ENCODE measurements at places on chromosomes 13 and 19.

DNA sequence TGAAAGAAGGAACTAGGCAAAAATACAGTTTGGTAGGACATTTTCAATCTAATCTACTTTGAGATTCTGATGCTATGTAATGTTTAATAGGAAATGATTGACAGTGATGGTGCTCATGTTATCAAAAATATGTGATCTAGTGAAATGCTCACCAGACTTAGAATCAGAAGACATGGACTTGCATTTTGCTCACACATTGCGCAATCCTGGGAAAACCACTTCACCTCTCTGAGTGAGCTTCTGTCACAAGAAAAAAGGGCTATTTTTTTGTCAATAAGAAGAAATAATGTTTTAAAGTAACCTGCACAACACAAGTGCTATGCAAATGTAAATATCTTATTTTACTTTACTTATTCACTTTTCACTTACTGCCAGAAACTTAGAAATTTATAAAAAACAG is 380.9 kb upstream of the HTR2A start:
- no peak for DNase-seq

DNA sequence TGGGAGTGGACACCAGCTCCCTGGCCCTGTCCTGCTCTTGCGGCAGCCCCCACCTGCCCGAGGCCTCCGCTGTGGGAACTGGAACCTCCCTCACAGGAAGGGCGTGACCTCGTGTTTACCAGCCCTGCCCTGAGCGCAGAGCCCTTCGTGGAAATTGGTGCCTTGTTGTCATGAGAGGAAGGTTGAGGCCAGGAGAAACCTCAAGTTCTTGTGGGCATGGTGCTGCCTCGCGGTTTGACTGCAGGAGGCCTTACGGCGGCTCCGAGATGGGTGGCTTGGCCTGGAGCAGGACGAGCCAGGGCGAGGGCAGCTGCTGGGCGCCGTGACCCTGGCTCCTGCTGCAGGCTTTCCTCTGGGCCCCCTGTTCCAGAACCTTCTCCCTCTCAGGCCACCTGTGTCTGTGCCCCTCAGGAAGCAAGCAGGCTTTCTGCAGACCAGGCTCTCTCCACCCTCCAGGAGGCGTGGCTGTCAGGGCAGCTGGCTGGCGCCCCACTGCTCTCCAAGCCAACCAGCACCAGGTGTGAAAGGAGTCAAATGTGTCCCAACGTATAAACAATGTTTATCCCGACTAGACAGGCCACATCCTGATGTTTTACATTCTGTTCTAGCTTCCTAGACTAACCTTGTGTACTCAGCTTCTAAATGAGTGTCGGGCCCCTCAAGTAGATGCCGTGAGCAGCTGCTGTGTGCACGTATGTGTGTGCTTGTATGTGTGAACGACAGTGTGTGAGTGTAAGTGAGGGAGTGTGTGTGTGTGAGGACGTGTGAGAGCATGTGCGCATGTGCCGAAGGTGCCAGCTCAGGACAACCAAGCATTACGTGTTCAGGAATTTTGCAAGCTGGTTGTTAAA is 10.4 kb upstream of the RASA3 start:
- DNase-seq = peak; percentile 88

DNA sequence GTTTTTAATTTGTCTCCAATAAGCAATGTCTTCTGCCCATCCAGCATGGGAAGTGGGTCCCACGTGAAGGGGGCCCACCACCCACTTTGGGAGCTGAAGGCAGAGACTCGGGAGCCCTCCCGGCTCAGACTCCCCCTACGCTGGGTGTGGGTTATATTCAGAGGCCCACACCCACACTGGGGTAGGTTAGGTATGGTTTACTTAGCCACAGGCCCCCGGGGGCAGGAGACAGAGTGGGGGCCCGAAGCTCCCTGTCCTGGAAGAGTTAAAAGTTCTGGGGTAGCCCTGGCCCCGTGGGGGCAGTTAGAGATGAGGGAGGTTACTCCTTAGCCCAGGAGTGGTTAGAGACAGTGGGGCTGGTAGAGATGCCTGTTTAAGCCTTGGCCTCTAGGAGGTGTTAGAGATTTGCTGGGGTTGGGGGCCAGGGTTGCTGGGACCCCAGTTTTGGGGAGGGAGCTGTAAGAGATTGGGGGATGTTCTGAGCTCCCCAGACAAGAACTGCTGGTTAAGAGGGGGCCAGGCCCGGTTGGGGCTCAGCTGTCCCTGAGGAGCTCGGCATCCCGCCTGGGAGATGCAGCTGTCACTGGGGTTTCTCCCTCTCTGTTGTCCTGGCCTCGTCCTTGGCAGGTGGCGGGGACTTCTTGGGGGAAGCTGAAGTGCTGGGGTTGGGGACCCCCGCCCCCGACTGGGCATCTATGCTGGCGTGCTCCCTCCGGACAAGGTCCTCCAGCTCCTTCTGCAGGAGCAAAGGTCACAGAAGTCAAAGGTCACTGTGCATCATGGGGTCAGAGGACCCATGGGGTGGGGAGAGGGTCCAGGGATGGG is 712 bp upstream of the RINL start:
- no peak for DNase-seq

DNA sequence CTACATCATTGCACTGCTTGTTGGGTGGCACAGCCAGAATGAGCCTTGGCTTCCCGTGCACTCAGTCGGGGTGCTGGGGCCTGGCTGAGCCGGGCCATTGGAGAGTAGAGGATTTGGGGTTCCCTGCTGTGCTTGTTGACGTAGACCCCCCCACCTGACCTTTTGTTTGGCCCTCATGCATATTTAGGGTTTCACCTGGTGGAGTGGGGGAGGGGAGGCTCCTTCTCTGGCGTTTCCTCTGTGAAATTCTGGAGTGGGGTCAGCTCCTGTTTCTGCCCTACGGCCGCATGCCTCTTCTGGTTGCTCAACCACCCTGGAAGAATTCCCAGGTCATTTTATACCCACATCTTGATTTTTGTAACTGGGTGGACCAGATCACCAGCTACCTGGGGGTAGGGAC is 82.8 kb downstream of the SIPA1L3 start:
- no peak for DNase-seq

DNA sequence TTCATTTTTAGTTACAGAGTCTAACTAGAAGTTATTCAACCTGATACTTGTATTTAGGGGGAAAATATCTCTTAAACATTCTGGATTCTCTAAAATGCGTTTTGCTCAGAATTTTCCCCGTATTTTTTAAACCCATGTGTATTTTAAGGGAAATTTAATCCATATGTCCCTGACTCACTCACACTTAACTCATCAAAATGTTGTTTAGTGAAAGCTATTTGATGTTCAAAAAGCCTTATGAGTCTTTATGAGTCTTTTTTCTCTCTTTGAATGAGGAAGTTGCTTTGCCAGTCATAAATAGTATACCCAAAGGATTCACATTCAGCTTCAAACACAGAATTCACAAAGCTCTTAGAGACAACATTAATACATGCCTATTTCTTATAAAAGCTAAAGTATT is 16.4 kb downstream of the MAB21L1 start:
- no peak for DNase-seq

GRCh38 chr13:28557725-28558520 is 63.0 kb upstream of the FLT1 start:
- no peak for DNase-seq

GRCh38 chr13:27130979-27131623 is 40.5 kb downstream of the USP12 start:
- no peak for DNase-seq

GRCh38 chr13:44484562-44485138 is 91.5 kb downstream of the TSC22D1 start:
- no peak for DNase-seq

DNA sequence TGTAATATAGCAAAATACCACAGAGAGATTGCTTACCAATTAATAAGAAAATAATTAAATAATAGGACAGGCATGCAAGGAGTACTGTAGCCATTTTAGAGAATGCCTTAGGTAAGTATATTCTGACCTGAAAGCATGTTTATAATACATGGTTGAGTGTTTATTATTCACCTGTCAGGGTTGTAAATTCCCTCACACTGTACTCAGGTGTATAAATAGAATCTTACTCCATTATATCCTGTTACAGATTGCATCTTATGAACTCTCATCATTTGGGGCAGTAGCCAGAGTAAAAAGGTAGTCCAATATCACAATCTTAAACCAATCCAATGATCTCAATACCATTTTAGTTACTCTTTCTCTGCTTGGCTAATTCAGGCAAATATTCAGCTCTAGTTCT is 35.8 kb upstream of the GTF2F2 start:
- DNase-seq = no peak

Data from NCI-H1105 treated with DMSO at 0.1 percent for 48 hours (cell line).